Activated CD4-positive, alpha-beta T cell treated with anti-CD3 and anti-CD28 coated beads for 36 hours (primary cell): ENCODE measurements at places on chromosomes 5 and 9.

GRCh38 chr5:151581812-151582583, 9.1 kb downstream of the FAT2 start:
- DNase-seq = no peak

DNA sequence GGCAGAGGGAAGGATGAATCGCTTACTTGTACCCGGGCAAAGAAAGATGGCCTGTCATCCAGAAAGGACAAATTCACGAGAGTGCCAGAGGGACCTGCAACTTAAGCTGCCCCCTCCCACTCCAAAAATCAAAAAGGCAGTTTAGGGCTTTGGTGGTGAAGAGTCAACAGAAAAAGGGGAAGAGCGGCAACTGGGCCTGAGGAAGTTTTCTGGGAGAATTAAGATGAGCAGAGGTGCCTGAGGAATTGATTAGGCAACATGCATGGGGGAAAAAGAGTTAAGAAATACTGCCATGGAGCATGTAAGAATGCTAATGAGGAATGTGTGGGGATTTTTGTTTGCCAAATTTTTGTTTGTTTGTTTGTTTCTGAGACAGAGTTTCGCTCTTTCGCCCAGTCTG, 1.8 kb upstream of the ACTL7B start:
- no peak for DNase-seq

GRCh38 chr5:138102454-138103318, 18.9 kb downstream of the WNT8A start:
- DNase-seq = no peak

GRCh38 chr9:127049044-127049443, 73.4 kb downstream of the ANGPTL2 start:
- DNase-seq = peak; percentile 59

- no peak for DNase-seq
Measured at GRCh38 chr5:172045315-172045632, 38.8 kb upstream of the FBXW11 start.

DNA sequence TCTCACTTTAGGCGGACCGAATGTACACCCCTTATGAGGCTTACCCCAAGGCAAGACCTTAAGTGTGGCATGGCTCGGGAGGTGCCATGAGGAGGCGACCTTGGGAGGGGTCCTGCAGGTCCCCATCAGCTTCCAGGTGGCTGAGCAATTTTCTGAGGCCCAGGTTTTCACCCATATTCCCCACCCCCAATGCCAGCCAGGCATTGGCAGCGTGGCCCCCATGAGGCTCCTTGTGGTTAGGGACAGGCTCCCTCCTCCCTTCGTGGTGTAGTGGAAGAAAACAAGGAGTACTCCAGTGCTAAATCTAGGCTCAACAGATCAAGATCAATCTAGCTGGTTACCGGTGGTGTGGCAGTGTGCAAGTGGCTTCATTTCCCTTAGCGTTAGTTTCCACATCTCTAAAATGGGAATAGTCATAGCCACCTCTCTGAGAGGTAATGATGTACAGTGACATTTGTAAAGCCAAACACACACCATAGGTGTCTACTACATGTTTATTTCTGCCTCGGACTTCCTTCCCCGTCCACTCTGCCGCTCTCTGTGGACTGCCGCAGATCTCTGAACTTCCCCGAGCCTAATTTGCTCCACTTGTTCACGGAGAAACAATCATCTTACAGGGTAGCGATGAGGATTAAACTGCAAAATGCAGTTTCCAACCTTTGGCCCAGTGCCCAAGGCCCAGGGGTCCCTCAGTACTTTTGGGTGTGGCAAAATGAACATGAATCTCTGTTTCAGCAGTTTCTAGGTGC, 8.4 kb downstream of the LHX2 start:
- DNase-seq = no peak

DNA sequence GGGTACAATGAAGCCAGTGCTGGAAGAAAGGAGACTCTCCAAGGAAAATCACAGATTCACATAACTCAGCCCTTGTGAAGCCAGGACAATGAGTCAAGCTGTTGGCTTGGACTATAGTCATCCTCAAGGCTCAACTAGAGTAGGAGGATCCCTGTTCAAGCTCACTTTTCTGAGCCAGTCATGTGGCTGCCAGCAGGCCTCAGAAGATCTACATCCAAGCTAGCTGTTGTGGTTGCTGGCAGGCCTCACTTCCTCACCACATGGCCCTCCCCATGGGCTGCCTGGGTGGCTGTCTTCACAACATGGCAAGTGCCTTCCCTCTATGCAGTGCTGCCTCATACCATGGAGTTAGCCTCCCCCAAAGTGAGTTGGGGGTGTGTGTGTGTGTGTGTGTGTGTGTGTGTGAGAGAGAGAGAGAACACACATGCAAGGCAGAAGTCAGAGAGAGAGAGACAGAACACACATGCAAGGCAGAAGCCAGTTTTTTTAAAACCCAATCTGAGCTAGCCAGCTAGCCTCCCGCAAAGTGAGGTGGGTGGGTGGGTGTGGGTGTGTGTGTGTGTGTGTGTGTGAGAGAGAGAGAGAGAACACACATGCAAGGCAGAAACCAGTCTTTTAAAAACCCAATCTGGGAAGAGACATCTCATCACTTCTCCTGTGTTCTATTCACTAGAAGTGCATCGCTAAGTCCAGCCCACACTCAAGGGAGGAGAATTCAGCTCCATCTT, 17.1 kb downstream of the SCAI start:
- DNase-seq = peak; percentile 90

- DNase-seq = no peak
Measured at GRCh38 chr5:1129711-1130055, 17.8 kb upstream of the SLC12A7 start.

DNA sequence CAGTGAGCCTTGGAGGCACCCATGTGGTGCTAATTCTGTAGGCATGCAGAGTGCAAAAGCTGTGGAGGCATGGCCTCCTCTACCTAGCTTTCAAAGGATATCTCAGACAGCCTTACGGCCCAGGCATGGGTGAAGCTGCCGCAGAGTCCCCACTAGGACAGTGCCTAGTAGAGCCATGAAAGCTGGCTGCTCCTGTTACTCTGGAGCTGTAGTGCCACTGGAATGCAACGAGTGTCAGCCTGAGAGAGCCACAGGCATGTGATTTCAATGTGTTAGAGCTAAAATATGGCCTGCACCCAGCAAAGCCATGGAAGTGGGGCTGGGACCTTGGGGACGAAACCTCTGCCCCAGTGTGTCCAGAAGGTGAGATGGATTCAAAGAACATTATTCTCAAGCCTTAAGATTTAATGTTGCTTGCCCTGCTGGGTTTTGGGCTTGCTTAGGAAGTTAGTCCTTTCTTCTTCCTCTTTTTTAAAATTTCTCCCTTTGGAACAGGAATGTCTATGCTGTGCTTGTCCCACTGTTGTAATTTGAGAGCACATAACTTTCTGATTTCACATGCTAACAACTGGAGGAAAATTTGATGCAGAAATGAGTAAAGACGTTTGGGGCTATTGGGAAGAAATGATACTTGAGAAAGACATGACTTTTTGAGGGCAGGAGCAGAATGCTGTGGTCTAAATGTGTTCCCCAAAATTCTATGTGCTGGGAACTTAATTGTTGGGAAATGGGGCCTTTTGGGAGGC, 298.4 kb downstream of the PSAT1 start:
- no peak for DNase-seq

- DNase-seq = peak; percentile 82
Measured at GRCh38 chr5:172714491-172715420, 56.2 kb downstream of the DUSP1 start.

DNA sequence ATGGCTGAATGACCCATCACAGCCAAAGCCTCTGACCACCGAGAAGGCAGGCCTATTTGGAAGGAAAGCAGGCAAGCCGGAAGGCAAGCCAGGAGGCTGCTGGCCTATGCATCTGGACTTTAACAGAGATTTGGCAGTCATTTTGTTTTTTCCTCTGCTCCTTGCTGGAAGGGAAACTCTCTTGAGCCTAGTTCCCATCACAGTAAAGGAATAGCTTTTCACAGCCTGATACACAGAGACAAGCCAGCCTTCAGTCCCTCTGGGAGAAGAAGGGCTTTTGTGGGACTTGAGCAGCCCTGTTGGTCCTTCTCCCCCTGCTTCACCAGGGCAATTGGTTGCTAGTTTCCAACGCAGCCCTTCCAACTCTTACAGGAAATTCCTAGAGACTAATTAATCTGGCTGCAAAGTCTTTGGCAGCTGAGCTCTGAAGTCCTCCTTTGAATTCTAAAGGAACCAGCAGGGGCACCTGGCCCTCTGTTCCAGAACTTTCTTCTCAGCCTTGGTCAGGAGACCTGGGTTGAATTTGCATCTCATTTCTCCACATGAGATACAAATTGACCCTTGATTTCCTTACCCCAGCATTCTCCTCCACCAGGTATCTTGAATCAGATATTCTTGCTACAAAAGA, 157.3 kb upstream of the EPB41L4A start:
- no peak for DNase-seq

DNA sequence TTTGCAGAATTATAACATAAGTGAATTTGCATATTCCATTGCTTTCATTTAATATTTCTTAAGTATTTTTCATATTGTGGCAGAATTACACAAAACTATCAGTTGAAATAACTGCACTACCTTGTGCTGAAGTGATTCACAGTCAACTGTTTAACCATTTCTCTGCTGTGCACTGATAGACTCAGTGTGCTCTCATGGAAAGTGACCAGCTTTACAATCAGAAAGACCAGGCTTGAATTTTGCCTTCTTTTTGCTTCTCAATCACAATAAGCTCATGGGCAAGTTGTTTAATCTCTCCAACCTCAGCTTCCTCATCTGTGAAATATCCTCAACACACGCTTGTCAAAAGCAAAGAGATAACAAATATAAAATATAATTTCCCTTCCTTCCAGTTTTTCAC, 18.3 kb downstream of the CDK5RAP2 start:
- DNase-seq = no peak

DNA sequence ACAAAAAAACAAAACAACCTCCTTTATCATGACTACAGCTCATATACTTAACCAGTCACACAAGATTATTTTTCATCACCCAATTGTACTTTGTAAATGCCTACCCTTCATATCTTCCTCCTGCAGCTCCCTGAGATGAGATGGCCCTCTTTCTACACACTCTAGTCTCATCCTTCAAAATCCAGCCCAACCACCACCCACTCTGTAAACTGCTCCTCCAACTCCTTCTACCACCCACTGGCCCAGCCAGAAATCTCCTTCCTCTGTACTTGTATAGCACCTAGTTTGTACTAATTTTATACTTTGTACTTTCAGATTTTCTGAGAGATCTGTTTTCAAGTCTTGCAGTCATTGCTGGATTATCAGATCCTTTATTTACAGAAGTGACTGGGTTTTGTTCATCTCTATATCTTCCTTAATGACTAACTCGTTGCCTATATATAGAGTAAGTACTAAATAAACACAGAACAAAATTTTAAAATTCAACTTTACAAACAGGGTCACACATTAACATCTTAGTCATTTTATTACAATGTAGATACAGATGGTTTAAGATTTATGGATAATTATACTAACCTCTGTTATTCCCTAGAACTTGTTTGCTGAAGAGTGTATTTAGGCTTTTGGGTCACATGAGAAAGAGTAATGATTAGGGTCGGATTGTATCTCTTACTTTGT, 155.7 kb downstream of the NFIB start:
- DNase-seq = no peak

- no peak for DNase-seq
Measured at GRCh38 chr5:21195145-21195544, 1207.1 kb upstream of the CDH18 start.

GRCh38 chr9:16591092-16591491, 279.4 kb downstream of the BNC2 start:
- no peak for DNase-seq

DNA sequence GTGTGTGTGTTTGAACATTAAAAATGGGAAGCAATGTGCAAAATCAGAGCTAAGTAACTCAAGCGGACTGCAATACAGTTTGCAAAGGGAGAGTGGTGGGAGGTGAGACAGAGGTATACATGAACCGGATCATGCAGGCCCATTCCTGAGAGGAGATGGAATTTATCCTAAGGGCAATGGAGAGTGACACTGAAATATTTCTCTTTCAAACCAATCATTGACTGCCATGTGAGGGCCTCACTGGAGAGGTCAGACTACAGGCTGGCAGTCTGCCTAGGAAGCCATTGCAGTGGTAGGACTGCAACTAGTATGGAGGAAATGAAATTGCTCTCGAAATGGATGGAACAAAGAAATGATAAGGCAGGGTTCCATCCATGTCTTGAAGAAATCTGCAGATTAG, 34.8 kb downstream of the TNFSF15 start:
- DNase-seq = no peak

GRCh38 chr5:125333416-125333815, 587.0 kb upstream of the ZNF608 start:
- no peak for DNase-seq

DNA sequence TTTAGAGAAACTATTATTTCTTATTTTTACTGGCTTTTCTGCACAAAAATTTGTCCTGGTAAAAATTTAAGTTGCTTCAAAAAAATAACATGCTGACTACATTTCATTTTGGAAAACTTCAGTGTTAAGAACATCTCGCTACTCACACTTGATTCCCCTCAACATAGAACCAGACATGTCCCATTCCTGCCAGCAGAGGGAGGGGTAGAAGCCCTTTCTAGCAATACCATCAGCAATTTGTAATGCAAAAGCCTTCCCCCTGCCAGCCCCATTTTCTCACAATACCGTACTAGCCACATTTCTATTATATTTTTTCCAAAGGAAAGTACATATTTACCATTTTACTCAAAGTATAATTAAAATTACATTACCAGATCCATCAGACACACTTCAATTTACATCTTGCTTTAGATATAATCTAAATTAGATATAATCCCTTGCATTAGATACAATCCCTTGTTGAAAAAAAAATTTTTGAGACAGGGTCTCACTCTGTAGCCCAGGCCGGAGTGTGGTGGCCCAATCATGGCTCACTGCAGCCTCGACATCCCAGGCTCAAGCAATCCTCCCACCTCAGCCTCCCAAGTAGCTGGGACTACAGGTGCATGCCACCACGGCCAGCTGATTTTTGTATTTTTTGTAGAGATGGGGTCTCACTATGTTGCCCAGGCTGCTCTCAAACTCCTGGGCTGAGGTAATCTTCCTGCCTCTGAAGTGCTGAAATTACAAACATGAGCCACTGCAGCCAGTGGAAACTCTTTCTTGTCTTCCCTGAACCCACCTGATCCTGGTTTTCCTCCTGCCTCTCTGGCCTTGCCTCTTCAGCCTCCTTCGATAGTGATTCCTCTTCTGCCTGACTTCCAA, 39.6 kb upstream of the IDNK start:
- DNase-seq = peak; percentile 44

GRCh38 chr5:43773478-43773844, 170.5 kb downstream of the NNT start:
- no peak for DNase-seq

DNA sequence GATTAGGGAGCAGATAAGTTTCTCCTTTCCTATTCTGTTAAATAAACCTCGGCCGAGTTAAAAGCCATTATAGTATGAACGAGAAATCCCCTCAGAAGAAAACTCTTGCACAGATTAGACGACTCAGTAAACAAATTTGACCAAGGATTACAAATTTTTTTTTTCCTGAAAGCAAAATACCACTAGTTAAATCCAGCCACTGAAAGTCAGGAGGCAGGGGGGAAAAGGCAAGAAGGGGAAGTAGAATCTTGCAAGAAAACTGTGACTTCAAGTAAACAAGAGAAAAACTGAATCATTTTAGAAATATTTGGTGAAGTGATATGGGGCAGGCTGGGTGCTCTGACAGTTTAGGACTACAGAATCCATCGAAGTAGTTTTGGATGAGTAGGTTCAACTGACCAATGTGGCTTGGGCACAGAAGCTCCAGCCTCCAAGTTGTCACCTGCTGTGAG, 251.0 kb downstream of the DENND1A start:
- no peak for DNase-seq

- no peak for DNase-seq
Measured at GRCh38 chr9:9996259-9996658, 616.5 kb downstream of the PTPRD start.
